T-helper 1 cell (primary cell): ENCODE measurements at places on chromosomes 6 and 20.

DNA sequence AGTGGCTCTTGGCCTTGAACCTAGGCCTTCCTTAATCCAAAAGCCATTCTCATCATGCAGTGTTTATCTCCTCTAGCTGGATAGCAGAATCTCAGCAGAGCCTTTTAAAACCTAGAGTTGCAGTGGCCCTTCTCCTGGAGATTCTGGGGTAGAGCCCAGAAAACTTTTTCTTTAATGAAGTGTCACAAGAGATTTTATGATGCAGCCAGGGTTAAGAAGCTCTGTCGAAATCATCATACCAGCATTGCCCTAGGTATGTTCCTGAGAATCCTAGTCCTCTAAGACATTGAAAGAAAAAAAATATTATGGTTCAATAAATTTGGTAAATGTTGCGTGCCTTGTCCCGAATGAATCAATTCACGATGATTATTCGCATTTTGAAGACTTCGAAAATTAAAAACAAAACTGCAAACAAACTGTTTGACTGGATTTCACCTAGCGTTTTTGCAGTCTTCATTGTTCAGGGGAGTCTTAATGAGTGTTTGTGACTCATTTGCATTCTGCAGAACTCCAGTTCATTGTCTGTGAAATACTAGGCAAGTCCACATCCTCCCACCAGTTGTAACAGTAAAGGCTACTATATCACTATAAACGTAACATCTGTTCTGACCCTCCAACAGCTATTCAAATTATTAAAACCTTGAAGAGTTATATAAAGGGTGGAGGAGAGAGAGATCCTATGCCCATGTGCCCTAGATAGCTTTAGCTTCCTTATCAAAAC, 198.6 kb downstream of the UST start:
- DNase-seq = no peak

DNA sequence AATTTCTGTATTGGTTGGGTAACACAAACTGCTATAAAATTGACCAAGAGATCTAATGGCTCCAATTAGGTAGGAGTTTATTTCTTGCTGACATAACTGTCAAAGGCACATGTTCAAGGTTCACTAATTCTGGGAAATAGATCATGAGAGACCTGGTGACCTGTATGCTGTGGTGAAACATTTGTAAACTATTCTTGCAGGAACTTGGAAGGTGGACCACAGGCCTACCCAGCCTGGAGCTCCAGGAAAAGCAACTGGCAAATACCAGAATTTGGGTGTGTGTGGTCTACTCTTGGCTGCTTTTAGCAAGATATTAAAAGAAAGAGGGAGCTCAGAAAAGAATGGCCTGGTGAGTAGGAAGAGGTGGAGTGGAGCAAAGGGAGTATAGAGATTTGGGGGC, 184.6 kb downstream of the QKI start:
- DNase-seq = no peak

DNA sequence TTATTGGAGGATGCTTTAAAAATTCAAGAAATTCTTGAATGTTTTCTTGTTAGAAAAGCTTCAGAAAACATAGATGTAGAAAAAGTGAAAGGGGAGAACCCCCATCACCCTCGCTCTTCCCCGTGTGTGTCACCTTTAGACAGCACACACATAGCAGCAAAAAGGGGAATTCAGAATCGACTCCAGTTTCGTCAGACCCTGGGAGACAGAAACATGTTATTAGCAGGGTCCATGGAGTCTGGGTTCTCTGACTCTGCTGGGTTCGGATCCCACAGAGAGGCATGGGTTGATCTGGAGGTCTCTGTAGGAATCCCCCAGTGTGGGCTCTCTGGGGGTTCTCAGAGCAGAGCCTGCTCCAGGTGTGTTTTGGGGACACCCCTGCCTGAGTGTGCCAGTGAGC, 43.7 kb downstream of the ARHGAP40 start:
- DNase-seq = no peak

GRCh38 chr6:70221025-70221714, 81.7 kb downstream of the COL9A1 start:
- DNase-seq = no peak

DNA sequence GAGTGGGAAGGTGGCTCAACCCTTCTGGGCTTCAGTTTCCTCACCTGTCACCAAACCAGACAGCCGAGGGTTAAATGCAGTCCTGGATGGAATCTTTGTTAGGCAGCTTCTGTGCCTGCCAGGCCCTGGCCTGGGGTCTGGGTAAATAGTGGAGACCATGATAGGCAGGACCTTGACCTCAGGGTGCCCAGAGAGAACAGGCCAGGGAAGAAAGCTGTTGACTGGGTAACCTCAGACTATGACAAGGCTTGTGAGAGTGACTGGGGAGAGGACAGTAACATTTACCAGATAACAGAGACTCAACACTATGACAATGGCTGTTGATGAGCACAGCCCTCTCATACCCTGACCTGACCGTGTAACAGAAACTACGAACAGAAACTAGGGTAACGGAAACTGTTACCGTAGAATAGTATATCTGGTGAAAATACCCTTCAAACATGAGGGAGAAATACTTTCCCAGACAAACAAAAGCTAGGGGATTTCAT, 218.3 kb downstream of the PREX1 start:
- no peak for DNase-seq

DNA sequence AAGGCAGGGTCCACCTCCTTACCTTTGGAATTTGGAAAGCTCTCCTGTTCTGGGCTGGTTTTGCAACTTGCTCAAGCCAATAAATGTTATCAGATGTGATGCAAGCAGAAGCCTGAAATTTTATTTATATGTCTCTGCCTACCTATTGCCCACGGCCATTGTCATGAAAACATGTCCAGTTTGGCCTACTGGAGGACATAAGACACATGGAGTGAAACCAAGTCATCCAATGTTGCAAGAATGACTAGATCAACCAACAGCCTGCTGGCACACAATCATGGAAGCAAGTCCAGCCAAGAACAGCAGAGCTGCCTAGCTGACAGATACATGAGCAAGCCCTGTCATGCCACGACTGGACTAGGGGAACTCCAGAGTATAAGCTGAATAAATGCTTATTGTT, 56.7 kb upstream of the IRAK1BP1 start:
- DNase-seq = no peak

DNA sequence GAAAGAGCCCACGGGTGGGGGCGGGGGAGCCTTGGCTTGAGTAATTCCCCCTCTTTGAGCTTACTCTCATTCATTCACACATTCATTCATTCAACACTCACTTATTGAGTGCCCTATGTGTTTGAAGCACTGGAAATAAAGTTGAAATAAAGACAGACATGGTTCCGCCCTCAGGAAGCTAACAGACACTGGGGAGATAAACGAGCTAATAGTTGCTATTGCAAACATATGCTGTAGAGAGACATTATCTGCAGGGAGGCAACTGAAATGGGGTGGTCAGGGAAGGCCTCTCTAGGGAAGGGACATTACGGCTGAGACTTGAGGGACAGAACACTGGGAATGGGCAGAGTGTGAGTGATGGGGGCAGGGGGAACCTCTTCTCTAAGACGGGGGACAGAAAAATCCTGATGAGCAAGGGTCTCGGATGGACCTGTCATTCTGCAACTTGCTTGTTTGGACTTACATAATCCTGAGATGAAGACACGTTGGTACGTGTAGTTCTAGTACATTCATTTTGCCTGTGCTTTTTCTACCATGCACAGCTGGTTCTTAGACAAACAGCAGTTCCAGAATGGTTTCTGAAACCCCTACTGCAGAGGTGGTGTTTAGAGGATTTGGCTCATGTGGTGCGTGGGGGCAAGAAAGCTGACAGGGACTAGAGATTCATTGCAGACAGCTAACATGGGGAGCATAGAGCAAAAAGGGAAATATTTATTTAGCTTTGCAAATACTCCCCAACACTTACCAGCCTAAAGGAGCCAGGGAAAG, 71.1 kb upstream of the BLCAP start:
- DNase-seq = no peak

- no peak for DNase-seq
Observed at GRCh38 chr20:32358632-32358882, 426 bp downstream of the ASXL1 start.

GRCh38 chr20:17202673-17203072, 24.2 kb upstream of the PCSK2 start:
- DNase-seq = no peak

- DNase-seq = no peak
Observed at GRCh38 chr6:81988871-81989270, 236.4 kb upstream of the TENT5A start.

- DNase-seq = no peak
Observed at GRCh38 chr6:90790696-90791095, 203.8 kb upstream of the MAP3K7 start.

DNA sequence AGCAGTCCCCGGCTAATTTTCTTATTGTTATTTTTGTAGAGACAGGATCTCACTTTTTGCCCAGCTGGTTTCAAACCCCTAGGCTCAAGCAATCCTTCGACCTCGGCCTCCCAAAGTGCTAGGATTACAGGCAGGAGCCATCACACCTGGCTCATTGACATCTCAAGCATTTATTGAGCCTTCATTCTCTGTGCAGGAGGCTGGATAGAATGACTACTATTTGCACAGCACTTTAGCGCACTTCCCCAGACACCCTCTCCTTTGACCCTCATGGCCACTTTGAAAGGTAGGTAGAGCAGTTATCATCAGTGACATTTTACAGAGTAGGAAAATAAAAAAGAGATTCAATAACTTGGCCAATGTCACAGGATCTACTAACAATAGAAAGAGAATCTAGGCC, 124.0 kb upstream of the STXBP5 start:
- no peak for DNase-seq

DNA sequence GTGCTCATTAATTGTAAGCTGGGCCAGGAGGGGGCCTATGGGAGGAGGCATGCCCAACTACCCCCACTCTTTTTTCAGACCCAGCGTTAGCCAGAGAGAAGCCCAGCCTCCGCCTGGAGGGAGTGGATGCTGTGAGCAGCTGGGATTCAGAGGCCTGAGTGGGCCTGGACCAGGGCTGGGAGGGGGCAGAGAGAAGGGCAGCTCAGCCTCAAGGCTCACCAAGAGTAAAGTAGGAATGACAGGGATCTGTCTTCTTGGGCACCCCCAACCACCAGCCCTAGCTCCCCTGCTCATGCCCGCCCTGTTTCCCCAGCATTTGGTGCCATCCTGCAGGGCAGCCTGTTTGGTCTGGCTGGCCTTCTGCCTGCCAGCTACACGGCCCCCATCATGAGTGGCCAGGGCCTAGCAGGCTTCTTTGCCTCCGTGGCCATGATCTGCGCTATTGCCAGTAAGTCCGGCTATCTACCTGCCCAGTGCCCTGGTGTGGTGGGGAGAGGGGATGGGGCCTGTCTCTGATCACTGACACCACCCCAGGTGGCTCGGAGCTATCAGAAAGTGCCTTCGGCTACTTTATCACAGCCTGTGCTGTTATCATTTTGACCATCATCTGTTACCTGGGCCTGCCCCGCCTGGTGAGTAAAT, 6.8 kb downstream of the SLC29A1 start:
- no peak for DNase-seq

GRCh38 chr6:168865522-168865921, 388.1 kb downstream of the THBS2 start:
- DNase-seq = no peak

- no peak for DNase-seq
Observed at GRCh38 chr6:16767765-16768476, 6.7 kb upstream of the ATXN1 start.

GRCh38 chr20:4370851-4371250, 350.9 kb upstream of the PRND start:
- no peak for DNase-seq

GRCh38 chr20:9510911-9511310, 3.5 kb upstream of the LAMP5 start:
- no peak for DNase-seq

DNA sequence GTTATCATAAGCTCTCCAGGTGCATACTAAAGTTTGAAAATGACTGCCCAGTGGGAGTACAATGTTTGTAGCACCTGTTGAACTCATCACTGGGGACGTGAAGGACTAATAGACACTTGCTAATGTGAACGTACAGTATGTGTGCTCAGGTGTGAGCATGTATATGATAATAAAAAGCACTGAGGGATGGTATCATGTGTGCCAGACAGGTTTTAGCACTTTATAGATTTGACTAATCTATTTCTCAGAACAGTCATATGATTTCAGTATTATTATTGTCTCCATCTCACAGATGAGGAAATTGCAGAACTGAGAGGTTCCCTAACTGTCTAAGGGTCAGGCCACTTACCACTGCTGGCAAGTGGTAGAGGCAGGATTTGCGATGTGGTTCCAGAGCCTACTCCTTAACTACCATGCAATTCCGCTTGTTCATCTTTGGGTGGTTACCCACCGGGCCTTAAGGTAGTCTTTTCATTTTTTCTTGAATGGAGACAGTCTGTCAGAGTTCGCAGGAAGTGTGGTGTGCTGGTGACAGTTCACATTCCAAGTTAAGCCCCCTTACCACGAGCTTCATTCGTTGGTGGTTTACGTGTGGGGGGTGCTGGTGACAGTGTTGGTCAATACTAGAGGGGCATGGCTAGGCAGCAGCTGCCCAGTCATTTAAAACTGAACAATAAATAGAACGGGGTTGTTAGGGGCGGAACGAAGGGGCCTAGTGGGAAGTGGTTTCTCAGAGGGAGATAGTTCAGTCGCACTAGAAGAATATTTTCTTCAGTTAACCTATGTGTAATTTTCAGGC, 46.8 kb downstream of the RREB1 start:
- DNase-seq = no peak

GRCh38 chr20:50398471-50398820, 111.7 kb upstream of the PTPN1 start:
- no peak for DNase-seq

DNA sequence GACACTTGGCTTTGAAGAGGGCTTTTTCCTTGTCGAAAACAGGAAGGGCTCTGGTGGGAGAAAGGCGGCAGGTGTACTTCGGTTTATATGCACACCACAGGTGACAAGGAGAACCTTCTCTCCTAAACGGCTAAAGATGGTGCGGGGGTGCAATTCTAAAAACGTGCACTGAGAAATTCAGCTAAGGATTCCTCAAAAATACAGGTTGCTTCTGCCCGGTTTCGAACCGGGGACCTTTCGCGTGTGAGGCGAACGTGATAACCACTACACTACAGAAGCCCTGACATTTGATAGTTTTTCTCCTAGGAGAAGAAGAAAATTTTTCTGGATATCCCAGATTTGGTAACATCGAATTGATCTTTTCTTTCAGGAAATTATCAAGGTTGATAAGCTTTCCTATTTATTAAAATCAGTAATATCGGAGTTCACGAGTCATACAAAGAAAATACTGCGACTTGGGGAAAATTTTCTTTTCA, 32.0 kb downstream of the POM121L2 start:
- DNase-seq = no peak

DNA sequence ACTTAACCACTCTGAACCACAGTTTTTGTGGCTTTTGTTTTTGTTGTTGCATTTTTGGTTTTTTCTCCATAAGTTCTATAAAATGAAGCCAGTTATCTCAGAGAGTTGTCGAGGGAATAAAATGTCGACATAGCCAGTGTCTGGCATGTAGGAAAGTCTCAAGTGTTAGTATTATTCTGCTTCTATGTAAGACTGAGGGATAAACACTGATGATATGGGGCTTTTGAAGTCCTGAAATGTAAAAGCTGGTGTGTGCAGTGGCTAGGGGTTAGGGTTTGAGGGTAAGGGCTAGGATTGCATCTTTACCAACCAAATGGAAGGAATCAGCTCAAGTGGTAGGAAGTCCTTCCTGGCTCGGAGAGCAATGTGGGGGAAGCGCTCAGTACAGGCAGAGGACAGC, 59.2 kb downstream of the DAAM2 start:
- no peak for DNase-seq
